GOT3 (cell line): ENCODE measurements at places on chromosomes 1 and 21.

DNA sequence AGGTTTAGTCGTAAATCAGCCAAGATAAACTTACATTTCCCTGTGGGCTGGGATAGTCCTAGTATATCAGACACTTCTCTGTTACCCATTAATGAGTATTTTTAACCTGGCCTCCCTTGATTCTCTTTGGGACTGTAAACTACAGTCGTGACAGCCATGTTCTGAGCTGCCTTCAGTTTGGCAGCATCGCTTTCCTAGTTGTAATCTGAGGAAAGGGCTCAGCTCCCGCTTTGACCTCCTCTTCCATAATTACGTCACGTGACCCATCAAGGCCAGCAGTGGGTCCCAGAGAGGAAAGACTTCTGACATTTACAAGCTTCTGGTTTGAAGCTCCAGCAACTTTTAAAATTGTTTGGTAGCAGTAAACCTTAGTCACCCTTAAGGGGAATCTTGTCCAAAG lies 34.6 kb upstream of the MTR start:
- no peak for DNase-seq

DNA sequence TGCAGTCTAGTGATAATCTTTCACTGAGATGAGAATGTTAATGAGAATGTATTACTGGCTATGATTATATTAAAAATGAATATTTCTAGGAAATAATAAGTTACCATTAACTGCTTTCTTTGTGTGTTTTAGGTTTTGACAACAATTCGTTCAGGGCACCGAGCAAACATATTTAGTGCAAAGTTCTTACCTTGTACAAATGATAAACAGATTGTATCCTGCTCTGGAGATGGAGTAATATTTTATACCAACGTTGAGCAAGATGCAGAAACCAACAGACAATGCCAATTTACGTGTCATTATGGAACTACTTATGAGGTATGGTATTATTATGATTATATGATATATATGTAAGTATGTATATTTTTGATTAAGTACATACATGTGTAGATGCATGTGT lies 37.8 kb upstream of the MPC2 start:
- DNase-seq: no peak

GRCh38 chr1:246052603-246053002 lies 454.5 kb downstream of the SMYD3 start:
- no peak for DNase-seq

- no peak for DNase-seq
These were observed 133.9 kb upstream of the NFIA start for GRCh38 chr1:60948486-60948885.

DNA sequence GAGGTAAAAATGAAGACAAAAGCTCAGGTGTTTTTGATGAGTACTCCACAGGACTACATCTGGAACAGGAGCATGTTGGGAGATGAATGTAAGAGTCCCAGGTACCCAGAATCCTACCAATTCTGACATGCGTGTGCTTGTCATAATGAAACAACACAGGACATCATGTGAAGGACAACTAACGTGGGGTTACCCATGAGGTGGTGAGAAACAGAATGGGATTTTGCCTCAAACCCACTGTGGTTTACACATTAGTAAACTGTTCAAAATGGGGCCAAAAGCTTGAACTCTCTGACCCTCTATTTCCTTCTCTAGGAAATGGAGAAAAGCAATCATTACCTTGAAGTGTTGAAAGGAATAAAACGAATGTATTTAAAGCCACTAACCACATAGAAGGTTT lies 266.2 kb downstream of the RGS7 start:
- DNase-seq: no peak
